ENCODE measurements at places on chromosomes 7 and 10.

GRCh38 chr7:44977959-44978335, 868 bp downstream of the MYO1G start:
- DNase-seq = no peak

DNA sequence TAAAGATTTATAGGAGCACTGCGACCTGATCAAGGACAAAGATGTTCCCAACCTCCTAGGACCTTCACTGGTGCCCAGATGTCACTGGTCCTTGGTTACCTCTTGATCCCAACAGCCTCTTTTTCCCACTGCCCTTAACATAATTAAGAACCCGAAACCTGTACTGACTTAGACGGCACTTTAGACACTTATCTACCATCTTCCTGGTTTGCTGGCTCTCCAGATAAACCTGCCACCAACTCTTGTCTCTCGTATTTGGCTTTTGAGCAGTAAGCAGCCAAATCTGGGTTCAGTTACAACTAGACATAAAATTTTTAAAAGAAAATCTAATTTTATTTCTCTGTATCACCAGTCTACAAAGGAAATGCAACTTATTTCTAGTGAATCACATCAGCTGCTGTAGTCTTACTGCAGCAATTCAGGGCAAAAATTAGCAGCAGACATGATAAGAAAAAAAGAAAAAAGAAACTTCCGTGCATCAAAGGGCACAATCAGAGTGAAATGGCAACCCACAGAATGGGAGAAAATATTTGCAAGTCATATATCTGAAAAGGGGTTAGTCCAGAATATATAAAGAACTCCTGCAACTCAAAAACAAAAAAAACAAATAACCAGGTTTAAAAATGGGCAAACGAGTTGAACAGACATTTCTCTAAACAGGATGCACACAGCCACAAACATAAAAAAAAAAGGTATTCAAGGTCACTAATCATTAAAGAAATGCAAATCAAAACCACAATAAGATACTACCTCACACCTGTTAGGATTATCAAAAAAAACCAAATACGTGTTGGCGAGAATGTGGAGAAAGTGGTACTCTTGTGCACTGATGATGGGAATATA, 9.4 kb downstream of the ASB13 start:
- no peak for DNase-seq

- peak; percentile 10 for DNase-seq
These were observed 22.7 kb downstream of the DYNC1I1 start for GRCh38 chr7:95794917-95795515.

DNA sequence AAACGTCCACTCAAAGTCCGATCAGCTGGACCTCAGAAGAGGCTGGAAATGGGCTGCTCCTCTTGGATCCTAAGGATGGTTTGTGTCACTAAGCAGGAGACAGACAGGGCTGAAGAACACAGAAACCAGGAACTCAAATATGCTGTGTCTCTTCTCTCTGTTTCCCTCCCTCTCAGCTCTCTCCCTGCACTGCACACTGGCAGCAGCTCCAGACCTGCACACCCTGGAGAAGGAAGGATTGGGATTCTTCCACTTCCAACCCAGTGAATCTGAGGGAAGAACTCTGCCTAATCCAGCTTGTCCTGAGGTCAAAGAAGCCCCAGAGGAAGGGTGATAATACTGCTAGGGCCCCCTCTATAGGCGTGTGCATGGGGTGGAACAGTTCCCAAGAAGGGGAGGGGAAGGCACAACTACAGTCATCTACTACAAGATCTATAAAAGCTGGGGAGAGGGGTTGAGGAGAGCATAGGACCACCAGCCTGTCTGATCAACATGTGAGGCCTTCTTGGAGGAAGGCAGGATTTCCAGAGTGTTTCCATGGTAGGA, 22.7 kb upstream of the ZCCHC24 start:
- DNase-seq = no peak

DNA sequence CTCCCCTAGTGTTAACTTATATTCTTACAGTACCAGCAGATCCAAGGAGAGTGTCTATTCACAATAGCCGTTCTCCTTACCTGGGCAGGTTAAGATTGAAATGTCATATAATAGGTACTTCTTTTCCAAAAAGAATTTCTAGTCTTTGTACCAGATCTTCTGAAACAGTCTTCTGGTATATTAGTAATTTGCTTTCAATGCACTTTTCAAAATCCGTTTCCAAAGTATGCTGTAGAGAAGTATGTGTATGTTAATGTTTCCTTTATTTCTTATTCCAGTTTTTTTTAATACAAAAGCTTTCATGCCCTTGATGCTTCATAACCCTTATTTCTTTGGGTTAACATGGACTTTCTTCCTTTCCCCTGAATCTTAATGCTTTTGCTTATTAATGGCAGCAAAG, 188.2 kb downstream of the MLLT10 start:
- no peak for DNase-seq

DNA sequence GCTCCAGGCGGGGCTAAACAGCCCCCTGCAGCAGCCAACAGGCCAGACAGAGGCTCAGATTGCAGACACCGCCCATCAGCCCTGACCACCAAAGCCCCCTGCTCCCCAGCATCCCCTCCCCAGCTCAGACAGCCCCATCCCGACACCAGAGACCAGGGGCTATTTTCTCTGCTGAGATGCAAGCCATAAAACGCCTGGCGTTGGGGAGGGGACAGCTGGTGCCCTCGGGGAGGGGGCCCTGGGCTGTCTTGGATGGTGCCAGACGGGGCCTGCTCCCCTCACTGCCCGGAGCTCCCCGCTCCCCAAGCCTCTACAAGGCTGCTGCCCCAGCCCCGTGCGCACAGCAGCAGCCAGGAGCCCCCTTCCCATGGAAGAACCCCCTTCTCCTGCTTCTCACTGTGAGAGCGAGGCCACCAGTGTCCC, 31.8 kb downstream of the GET4 start:
- no peak for DNase-seq

DNA sequence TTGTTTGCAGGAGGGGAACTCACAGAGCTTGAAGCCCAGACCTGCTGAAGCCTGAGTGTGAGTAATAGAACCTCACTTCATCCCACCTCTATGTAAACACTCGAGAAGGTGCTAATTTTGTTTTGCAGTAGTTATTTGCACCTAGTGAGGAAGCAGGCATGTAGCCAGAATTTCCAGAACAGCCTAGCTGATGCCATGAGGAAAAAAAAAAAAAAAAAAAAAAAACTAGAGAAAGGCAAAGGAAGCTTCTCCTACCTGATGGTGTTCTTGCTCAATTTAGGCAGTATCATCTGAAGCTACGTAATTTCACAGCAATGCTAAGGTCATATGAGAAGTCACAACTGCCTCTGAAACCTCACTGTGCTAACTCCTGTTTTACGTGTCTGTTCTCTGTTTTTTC, 13.6 kb upstream of the GPR37 start:
- no peak for DNase-seq

DNA sequence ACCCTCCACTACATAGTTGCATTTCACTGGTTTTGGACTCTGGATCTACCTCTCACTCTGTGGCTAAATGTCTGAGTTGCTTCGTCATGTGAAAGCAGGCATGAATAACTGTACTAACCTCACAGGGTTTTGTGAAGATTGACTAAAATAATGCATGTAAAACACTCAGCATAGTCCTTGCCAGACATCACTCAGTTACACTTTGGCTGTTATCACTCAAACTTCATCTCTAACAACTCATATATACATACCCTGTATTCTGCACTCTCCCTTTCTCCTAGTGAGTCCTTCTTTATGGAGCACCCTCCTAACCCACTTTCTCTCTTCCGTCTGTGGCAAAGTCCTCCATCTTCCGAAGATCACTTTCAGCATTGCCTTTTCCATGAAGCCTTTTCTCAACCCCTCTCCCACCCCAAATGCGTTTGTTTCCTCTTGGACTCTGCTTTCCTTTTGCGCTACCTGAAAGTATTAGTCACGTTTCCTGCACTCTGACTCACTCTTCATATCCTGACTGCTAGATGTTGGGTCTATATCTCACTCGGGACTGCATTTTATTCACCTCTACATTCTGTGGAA, 72.6 kb downstream of the OSBPL3 start:
- DNase-seq = peak; percentile 50

DNA sequence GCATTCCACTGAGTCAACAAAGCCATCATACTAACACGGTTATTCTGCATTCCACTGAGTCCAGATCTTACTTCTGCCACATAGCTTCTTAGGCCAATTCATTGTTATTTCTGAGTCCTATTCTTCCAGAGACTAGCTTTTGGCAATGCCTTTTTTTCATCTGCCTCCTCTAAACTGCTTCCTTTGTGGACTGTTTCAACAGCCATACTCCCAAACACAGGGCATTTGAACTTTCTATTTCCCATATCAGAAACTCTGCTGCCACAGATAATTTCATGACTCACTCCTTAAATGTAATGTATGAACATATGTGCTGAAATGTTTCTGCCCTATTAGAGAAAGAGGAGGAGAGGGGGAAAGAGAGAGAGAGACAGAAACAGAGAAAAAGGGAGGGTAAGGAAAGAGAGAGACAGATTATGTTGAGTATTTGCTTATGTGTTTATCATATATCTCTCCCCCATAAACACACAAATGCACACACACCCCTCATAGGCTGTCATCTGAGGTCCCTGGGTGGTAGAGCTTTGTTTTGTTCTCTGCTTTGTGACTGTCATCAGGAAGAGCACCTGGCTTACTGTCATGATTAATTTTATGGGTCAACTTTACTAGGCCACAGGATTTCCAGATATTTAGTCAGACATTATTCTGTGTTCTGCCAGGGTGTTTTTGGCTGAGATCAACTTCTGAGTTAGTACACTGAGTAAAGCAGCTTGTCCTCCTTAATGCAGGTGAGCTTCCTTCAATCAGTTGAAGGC, 308.0 kb upstream of the KCND2 start:
- peak; percentile 92 for DNase-seq

- DNase-seq = no peak
These were observed 45.9 kb upstream of the DRGX start for GRCh38 chr10:49441488-49442476.

DNA sequence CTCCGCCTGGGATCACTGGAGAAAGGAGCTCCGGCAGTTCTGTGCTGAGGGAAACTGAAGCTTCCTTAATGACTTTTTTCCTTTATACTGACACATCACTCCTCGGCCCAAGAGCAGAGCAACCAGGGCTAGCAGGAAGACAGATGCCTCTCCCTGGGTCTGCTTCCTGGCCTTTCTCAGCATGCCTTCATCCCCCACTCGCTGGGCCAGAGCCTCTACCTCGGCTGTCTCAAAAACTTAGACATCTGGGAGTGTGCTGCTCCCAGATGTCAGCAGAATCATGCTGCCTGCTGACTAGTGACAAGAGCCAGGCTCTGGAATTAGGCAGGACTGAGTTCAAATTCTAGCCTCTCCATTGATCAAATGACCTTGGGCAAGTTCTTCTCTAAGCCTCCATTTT, 24.4 kb upstream of the LRRC4 start:
- no peak for DNase-seq

- DNase-seq = no peak
These were observed 42.4 kb downstream of the TNS3 start for GRCh38 chr7:47539398-47540052.

- no peak for DNase-seq
These were observed 7.8 kb upstream of the ZYX start for GRCh38 chr7:143373255-143373794.

DNA sequence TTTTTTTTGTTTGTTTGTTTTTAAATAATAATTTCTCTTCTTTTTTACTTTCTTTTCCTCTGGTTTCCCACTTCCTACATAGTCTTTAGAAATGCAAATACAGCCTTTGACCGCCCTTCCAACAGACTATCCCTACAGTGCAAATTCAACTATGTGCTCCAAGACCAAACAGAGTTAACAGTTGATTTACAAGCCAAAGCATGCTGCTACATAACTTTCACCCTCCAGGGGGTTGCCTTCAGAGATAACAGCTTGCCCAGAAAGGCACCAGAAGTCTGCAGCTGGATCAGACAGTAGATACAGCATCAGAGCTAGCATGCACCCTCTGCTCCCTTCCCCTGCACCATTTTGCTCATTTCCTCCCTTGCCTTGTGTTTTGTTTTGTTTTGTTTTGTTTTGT, 539.0 kb downstream of the ZWINT start:
- DNase-seq = no peak

GRCh38 chr10:93859049-93859655, 34.6 kb upstream of the SLC35G1 start:
- peak; percentile 43 for DNase-seq

DNA sequence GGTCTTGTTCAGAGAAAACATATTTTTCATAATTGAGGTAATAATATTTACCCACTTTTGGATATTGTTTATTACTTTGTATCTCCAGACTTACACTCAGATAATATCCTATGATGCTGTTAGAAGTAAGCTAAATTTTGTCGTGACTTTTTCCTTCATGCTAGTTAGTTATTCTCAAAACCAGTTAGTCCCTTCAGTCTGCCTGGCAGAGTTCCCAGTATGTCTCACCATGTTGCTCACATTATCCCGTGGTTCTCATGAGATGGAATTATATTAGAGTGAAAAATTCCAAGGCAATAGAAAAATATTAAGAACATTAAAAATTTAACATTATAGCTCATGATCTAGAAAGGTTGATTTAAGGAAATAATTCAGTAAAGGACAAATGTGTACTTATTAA, 81.5 kb upstream of the SMIM30 start:
- DNase-seq = peak; percentile 64

All from fibroblast of the aortic adventitia (primary cell).